ENCODE measurements at places on chromosomes 6 and 20.

GRCh38 chr20:1034415-1034789 is 32.3 kb upstream of the RSPO4 start:
- no peak for DNase-seq

- no peak for DNase-seq
Measured at GRCh38 chr6:121187200-121187832, 147.0 kb downstream of the TBC1D32 start.

DNA sequence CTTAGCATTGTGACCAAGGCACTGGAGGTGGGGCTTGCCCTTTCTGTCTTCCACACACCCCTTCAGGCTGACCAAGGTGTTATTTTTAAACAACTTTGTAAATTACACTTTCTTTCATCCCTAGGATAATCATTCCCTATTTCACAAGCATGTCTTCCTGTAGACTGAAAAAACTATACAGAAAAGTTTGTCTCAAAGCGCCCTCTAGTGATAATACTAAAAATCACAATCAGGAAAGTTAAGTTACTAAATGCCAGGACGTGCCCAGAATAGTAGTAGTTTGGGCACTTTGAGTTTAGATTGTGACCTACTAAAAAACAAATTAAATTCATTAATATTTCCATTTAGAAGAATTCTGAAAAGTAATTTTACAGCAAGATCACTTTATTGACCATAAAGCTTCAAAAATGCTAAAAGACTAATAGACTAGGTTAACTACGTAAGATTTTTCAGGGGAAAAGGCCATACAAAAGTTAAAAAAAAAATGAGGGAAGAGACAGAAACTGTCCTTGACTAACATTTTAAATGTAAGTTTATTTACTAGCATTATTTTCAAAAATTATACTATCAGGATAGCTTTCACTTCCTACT is 123.3 kb upstream of the DUSP22 start:
- DNase-seq: no peak

GRCh38 chr20:19222520-19223040 is 10.1 kb downstream of the SLC24A3 start:
- no peak for DNase-seq

GRCh38 chr20:47574616-47575364 is 73.1 kb downstream of the NCOA3 start:
- DNase-seq: no peak

DNA sequence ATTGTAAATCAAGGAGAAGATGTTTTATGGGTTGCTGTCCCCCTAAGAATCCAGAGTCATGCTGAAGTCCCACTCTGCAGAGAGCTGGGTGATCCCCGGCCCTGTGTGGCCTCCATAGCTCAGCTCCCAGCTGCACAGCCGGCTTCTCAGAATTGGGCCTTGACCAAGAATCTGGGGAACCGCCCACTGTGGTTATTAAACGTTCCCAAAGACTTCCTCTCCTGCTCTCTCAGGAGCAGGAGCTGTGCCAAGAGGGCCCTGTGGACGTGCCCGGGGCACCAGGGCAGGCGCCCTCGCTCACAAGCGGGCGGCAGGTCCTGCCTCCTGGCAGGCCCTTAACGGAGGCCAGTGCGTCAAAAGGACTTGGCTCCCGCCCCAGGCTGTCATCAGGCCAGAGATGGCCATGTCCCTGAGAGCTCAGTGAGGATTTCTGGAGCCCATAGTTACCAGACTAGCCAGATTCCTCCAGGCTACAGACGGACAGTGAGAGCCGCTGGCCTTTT is 30.4 kb downstream of the ZC3H12D start:
- DNase-seq: no peak

GRCh38 chr6:117616391-117617209 is 14.3 kb upstream of the GOPC start:
- peak; percentile 62 for DNase-seq

- no peak for DNase-seq
Measured at GRCh38 chr6:13071550-13072345, 256.6 kb downstream of the TBC1D7 start.

All from CD8-positive, alpha-beta memory T cell (primary cell).